ENCODE measurements at places on chromosomes 2 and 18. TPM values are rescaled to one million over a fixed set of nuclear protein-coding genes. Genes with fewer than 3 reads are reported as not detected.

Gene ELOA2
- polyA plus RNA-seq = not detected

DNA sequence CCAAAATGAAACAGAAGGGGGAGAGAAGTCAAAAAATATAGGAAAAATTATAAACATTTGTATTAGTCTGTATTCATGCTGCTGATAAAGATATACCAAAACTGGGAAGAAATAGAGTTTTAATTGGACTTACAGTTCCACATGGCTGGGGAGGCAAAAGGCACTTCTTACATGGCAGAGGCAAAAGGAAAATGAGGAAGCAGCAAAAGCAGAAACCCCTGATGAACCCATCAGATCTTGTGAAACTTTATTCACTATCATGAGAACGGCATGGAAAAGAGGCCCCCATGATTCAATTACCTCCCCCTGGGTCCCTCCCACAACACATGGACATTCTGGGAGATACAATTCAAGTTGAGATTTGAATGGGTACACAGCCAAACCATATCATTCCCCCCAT lies 79.1 kb downstream of the ZRANB3 start:
- no peak for DNase-seq

DNA sequence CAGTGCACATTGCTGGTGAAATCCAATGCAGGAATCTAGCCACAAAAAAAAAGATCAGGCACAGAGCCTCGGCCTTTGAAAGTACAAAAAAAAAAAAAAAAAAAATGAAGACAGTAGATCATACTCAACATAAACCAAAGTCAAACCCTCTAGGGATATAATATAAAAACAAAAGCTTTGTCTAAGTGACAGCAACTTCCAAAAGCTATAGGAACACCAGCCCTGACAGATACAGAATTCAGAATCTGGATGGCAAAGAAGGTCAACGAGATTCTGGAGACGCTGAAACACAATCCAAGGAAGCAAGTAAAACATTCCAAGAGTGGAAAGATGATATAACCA lies 54.0 kb upstream of the SCN1A start:
- DNase-seq = no peak

DNA sequence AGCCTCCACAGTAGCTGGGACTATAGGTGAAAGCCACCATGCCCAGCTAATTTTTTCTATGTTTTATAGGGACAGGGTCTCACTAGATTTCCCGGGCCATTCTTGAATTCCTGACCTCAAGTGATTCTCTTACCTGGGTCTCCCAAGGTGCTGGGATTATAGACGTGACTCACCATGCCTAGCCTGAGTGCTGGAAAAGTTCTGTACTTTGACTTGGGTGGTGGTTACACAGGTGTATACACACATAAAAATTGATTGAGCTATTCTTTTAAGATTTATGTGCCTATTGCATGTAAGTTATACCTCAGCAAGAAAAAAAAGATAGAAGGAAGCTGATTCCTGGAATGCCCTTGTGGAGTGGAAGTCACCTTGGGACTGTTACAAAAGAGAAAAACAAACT lies 34.8 kb upstream of the KCNF1 start:
- no peak for DNase-seq

DNA sequence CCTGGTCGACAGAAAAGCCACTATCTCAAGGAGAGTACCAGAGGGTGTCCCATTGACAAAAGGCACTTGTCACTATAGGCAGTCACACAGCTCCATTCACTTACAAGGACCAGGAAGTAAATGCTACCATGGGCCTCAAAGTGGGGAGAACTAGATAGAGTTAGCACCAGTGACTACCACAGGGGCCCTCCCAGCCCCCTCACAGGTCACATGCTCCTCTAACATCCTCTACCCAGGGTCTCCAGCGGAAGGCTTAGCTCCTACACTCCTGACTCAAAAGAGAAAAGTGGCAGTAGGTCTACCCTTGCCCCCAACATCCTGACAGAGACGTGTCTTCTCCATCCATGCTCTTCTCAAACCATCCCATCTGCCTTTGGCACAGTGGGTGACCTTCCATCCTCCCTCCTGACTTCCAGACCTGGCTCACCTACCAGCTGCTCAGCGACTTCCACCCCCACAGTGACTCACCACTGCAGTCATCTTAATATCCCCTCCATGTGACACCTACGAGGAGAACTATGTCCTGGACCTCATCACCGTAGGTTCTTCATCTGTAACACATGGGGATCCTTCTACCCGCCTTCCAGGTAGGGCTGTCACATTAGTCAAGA lies 5.6 kb upstream of the DNMT3A start:
- no peak for DNase-seq

- DNase-seq = no peak
Observed at GRCh38 chr2:105789745-105790460, 45.2 kb downstream of the NCK2 start.

- DNase-seq = no peak
Observed at GRCh38 chr2:230220347-230220969, 674 bp upstream of the SP110 start.

Gene POTEJ
- not detected for polyA plus RNA-seq

GRCh38 chr2:43905871-43906270 lies 67.1 kb downstream of the ABCG8 start:
- DNase-seq = no peak

- DNase-seq = no peak
Observed at GRCh38 chr2:171402906-171403580, 30.7 kb downstream of the METTL8 start.

DNA sequence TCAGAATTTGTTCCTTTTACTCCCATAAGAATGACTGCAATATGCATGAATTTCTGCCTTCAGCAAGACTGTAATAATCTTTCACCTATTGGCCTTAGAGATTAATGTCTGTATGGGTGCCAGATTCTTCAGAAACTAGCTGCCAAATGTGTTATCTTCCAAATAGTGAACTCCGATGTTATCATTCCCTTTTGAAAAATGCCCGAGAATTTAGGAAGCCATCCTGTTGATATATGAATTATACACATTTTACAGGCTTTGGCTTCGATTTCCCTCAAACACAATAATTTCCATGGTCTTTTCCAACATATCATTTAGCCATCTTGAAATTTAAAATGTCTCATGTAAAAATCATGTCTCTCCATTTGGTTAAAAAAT lies 101.5 kb downstream of the ZNF521 start:
- no peak for DNase-seq

- DNase-seq = no peak
Observed at GRCh38 chr18:13661051-13661778, 65.1 kb downstream of the FAM210A start.

Gene EVA1A
- polyA plus RNA-seq = 13.1 TPM

Gene TLX2
- polyA plus RNA-seq = not detected

- no peak for DNase-seq
Observed at GRCh38 chr2:225494100-225494459, 94.6 kb downstream of the NYAP2 start.

- DNase-seq = no peak
Observed at GRCh38 chr2:98637401-98638147, 29.2 kb downstream of the UNC50 start.

Gene ITGB6
- 18.1 TPM for polyA plus RNA-seq

Gene C18orf63
- polyA plus RNA-seq = 0.32 TPM

Gene VAMP5
- 21.7 TPM for polyA plus RNA-seq

- DNase-seq = peak; percentile 54
Observed at GRCh38 chr2:5365871-5366461, 326.2 kb upstream of the SOX11 start.

DNA sequence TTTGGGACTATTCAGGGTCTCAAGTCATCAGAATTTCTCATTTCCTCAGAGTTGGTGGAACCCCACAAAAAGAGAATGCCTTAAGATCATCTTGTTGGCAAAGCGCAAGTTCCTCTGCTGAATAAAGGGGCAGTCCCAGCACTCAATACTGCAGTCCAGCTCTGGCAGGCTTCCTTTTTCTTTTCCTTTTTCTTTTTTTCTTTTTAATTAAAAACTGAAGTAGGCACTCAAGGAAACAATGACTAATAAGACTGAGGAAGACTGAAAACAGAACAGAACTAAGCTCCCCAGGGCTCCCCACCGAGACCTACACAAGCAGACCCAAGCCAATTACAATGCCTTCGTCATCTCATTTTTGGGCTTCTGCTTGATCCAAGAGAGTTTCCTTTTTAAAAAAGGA lies 82.0 kb downstream of the STK39 start:
- no peak for DNase-seq

Gene MFSD2B
- 4.9 TPM for polyA plus RNA-seq

GRCh38 chr2:143903172-143903856 lies 616.6 kb downstream of the ZEB2 start:
- no peak for DNase-seq
